ENCODE measurements at places on chromosomes 6 and 20. TPM values are rescaled to one million over a fixed set of nuclear protein-coding genes. Genes with fewer than 3 reads are reported as not detected.

GPR6 gene
- polyA plus RNA-seq, result not detected

TGM6 gene
- polyA plus RNA-seq, result not detected

FYN gene
- polyA plus RNA-seq, result 19.1 TPM

MRPL2 gene
- polyA plus RNA-seq, result 141 TPM

TNNC2 gene
- polyA plus RNA-seq, result 0.59 TPM

ZNF334 gene
- polyA plus RNA-seq, result 0.64 TPM

KCNK17 gene
- polyA plus RNA-seq, result 0.37 TPM

DNA sequence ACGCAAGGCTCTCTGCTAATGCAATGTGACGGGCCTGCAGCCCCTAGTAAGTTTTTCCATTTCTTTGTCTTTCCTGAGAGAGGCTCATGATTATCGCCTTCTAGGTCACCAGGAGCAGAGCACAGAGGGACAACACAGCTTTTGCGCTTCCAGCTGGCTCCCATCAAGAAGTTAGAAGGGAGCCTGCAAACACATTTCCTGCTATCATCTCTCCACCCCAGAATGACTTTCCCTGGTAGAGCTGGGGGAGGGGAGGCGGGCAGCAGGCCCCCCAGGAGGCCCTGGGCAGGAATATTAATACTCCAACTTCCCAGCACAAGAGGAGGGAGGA is 35.7 kb upstream of the CCDC167 start:
- peak overlapping the region; percentile 50 for H3K4me3 ChIP-seq
- peaks cover 14% of the 10 kb centered on the region for H3K4me1 ChIP-seq
- H3K27ac ChIP-seq, result no peak overlapping the region
- DNase-seq, result no peak
- H3K36me3 ChIP-seq, result no peaks in the 10 kb centered on the region

GRCh38 chr6:10383331-10384090 is 31.4 kb downstream of the TFAP2A start:
- no peaks in the 10 kb centered on the region for H3K4me1 ChIP-seq
- H3K27me3 ChIP-seq, result peaks cover 100% of the 10 kb centered on the region
- no peak overlapping the region for H3K4me3 ChIP-seq
- no peak for DNase-seq

GRCh38 chr6:3138341-3138740 is 19.0 kb downstream of the TUBB2A start:
- peak overlapping the region; percentile 69 for H3K27ac ChIP-seq
- no peak overlapping the region for H3K4me3 ChIP-seq
- peaks cover 16% of the 10 kb centered on the region for H3K4me1 ChIP-seq

DNA sequence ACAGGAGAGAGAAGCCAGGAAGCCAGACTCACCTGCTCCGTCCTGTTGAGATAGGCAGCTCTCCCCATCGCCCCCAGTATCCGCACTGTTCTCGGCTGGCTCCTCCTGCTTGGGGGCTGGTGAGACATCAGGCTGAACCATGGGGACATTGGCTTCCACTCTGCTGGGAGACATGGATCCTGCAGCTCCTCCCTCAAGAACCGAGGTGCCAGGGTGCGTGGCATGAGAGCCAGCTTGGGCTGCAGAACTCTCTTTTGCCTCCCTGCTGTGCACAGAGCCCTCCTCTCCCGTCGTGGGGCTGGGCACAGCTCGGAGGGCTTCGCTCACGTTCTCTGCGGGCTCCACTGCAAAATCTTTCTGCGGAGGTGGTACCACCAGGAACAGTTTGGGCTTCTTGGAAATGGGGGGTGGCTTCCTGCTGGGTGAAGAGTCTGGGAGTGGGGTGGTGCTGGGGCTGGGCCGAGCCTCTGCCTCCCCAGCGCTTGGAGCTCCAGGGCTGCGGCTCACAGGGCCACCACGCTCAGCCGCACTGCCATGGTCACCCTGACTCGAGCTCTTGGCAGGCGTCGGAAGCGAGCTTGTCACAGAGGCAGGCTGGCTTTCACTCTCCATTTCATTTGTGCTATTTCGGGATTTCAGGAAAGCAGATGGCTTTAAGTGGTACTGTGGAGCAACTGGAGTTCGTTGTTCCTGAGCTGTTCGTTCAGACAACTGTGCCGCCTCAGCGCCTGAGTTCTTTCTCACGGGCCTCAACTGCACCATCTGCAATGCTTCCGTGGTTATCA is 26.5 kb downstream of the HEBP2 start:
- peak; percentile 63 for DNase-seq
- H3K36me3 ChIP-seq, result no peaks in the 10 kb centered on the region
- H3K4me3 ChIP-seq, result peak overlapping the region; percentile 18
- H3K27ac ChIP-seq, result peak overlapping the region; percentile 83
- peaks cover 36% of the 10 kb centered on the region for H3K4me1 ChIP-seq
- no peaks in the 10 kb centered on the region for H3K27me3 ChIP-seq

DNA sequence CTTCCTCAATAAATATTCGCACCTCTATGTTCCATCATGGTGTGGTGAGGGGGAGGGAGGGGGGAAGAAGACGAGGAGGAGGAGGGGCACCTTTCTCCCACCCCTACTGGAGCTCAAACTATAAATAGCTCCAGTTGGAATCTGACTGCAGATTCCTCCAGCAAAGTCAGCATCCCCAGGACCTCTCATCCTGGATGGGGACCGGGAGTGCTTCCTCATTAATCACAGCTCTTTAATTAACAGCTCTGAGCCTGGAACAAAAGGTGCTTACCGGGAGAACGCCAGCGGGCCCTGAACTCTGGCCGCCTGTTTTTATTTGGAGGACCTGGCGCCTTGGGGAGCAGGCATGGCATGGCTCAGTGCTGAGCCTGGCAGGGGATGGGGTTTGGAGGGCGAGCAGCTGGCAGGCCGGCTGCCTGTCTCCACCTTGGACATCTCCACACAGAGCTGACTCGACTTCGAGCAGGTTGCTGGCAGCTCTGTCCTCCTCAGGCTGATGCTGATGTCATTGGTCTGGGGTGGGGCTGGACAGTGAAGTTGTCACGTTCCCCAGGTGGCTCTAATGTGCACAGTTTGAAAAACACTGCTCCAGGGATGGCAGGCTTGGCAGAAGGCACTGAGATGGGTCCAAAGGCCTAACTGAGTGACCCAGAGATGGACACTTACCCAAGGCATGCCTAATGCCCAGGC is 180.4 kb downstream of the DHX35 start:
- H3K4me1 ChIP-seq, result no peaks in the 10 kb centered on the region
- no peak for DNase-seq
- no peak overlapping the region for H3K27ac ChIP-seq
- no peaks in the 10 kb centered on the region for H3K27me3 ChIP-seq
- no peak overlapping the region for H3K4me3 ChIP-seq
- no peaks in the 10 kb centered on the region for H3K36me3 ChIP-seq

GRCh38 chr6:144349690-144350527 is 64.8 kb downstream of the UTRN start:
- peak overlapping the region; percentile 68 for H3K27ac ChIP-seq
- peaks cover 66% of the 10 kb centered on the region for H3K4me1 ChIP-seq
- DNase-seq, result no peak
- peak overlapping the region; percentile 16 for H3K4me3 ChIP-seq
- no peaks in the 10 kb centered on the region for H3K27me3 ChIP-seq

DNA sequence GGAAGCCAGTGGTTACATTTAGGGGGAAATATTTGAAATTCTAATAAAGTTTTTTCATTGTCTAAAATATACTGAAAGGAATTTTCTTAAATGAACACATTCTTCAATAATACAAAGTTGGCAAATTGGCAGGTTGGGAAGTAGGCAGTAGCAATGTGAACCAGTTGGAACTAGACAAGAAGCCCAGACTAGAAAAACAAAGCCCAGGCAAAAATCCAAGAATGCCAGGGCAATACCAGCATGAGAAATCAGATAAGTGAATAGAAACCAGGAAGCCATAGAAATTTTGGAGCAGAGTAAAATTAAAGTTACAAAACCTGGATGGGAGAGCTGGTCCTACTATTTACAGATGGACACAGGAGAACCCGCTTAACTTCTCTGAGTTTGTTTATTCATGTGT is 52.2 kb downstream of the TPBG start:
- no peaks in the 10 kb centered on the region for H3K27me3 ChIP-seq
- no peaks in the 10 kb centered on the region for H3K36me3 ChIP-seq
- DNase-seq, result no peak
- no peaks in the 10 kb centered on the region for H3K4me1 ChIP-seq
- H3K4me3 ChIP-seq, result no peak overlapping the region
- no peak overlapping the region for H3K27ac ChIP-seq

DNA sequence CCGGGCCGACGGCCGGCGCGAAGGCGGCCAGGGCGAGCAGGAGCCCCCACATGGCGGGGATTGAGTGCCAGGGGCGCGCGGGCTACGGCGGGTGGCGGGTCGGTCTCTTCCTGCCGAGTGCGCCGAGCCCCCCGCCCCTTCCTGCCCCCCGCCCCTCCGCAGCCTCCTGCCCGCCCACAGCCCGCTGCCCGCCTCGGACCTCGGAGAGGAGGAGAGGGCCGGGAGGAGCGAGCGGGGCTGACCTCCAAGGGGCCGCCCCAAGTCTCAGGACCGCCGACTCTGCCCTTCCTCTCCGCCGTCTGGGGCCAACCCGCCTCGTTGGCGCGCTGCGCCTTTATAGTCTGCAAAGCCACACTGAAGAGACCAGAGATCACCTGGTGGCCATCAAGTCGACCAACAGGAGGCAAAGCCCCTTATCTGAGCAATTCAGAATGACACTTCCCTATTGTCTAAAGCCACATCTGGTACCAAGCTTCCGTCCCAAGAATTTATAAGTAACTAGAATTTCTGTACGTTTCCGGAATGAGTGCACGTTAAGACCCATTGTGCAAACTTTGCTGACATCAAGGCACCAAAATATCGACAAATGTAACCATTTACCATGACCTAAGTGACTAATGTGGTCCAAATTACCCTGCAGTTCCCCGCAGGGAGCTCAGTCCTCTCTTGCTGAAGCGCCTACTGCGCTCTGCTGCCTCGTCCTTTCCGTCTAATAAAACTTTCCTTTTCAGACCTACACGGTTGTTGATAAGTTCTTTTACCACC is at the start of gene CPXM1:
TSS of gene CPXM1 (minus strand) at position 107 of the 765 bp plus-strand sequence. CDS start at position 52, 55 bp downstream.
- H3K27me3 ChIP-seq, result peaks cover 97% of the 10 kb centered on the region
- no peaks in the 10 kb centered on the region for H3K36me3 ChIP-seq
- peaks cover 37% of the 10 kb centered on the region for H3K4me1 ChIP-seq

- DNase-seq, result no peak
- H3K4me3 ChIP-seq, result peak overlapping the region; percentile 81
- H3K4me1 ChIP-seq, result peaks cover 4% of the 10 kb centered on the region
- H3K27me3 ChIP-seq, result no peaks in the 10 kb centered on the region
- no peak overlapping the region for H3K27ac ChIP-seq
These were observed 1.1 kb upstream of the BEND3 start for GRCh38 chr6:107116328-107116892.

DNA sequence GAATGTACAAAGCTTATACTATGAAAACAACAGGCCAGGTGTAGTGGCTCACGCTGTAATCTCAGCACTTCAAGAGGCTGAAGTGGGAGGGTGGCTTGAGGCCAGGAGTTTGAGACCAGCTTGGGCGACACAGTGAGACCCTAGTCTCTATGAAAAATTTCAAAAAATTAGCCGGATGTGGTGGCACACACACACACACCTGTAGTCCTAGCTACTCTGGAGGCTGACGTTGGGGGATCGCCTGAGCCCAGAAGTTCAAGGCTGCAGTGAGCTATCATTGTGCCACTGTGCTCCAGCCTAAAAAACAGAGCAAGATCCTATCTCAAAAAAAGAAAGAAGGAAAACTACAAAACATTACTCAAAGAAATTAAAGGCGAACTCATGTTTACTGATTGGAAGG is 7.3 kb upstream of the ASF1A start:
- no peaks in the 10 kb centered on the region for H3K27me3 ChIP-seq
- peaks cover 17% of the 10 kb centered on the region for H3K4me1 ChIP-seq
- H3K27ac ChIP-seq, result no peak overlapping the region
- no peak for DNase-seq

DNA sequence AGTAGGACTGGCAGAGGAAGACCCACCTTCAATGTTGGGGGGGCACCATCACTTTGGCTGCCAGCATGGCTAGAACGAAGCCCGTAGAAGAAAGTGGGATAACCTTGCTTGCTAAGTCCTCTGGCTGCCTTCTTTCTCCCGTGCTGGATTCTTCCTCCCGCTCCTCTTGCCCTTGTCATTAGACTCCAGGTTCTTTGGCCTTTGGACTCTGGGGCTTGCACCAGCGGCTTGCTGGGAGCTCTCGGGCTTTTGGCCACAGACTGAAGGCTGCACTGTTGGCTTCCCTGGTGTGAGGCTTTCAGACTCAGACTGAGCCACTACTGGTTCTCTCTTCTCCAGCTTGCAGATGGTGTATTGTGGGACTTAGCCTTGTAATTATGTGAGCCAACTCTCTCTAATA is 28.2 kb downstream of the GSTA2 start:
- DNase-seq, result no peak
- no peak overlapping the region for H3K27ac ChIP-seq
- no peaks in the 10 kb centered on the region for H3K4me1 ChIP-seq
- no peaks in the 10 kb centered on the region for H3K36me3 ChIP-seq
- H3K4me3 ChIP-seq, result no peak overlapping the region

- H3K36me3 ChIP-seq, result peaks cover 76% of the 10 kb centered on the region
- H3K27ac ChIP-seq, result no peak overlapping the region
- no peaks in the 10 kb centered on the region for H3K27me3 ChIP-seq
- no peak overlapping the region for H3K4me3 ChIP-seq
These were observed 314.4 kb downstream of the ESR1 start for GRCh38 chr6:152121910-152122309.

DNA sequence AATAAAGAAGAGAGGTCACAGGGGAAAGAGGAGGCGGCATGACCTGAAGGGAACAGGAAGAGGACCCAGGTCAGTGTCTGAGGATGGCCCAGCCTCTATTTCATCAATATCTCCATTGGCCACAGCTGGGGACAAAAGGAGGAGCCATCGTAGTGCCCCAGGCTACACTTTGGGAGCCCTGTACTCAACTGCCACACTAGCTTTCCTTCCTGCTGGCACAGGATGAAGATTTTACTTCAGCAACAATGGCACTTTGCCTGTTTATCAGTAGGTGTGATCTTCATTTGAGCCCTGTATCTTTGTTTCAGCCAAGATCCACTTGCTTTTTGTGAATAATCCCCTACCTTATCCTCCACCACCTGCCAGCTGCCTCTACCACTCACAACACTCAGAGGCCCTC is 35.4 kb upstream of the RCAN2 start:
- no peaks in the 10 kb centered on the region for H3K4me1 ChIP-seq
- H3K4me3 ChIP-seq, result no peak overlapping the region
- no peak for DNase-seq
- no peak overlapping the region for H3K27ac ChIP-seq

DNA sequence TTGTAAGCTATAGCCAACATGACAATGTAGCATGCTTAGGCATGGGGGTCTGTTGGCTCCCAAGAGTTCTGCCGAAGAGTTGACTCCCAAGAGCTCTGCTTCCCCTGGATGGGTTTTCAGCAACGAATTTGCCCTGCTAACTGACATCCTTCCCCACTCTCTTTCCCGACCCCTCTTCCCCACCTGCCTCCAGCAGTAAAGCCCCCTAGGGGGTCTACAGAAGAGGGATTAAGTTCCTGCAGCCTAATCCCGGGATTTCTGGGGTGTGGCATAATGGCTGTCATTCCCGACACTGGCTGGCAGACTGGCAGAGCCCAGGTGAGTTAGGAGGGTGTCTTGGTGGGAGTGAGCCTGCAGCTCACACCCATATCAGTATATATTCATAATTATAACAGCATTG is 121.0 kb upstream of the ZNF184 start:
- H3K4me1 ChIP-seq, result no peaks in the 10 kb centered on the region
- no peak overlapping the region for H3K4me3 ChIP-seq
- peaks cover 100% of the 10 kb centered on the region for H3K27me3 ChIP-seq
- no peak for DNase-seq
- no peaks in the 10 kb centered on the region for H3K36me3 ChIP-seq

Measured in heart right ventricle (tissue), 16 donors.